Stimulated activated CD4-positive, alpha-beta T cell treated with anti-CD3 and anti-CD28 coated beads, Interleukin-12 subunit alpha, Interleukin-12 subunit beta, amount 100 ng/mL, for 48 hours (primary cell): ENCODE measurements at places on chromosomes 5 and 9.

DNA sequence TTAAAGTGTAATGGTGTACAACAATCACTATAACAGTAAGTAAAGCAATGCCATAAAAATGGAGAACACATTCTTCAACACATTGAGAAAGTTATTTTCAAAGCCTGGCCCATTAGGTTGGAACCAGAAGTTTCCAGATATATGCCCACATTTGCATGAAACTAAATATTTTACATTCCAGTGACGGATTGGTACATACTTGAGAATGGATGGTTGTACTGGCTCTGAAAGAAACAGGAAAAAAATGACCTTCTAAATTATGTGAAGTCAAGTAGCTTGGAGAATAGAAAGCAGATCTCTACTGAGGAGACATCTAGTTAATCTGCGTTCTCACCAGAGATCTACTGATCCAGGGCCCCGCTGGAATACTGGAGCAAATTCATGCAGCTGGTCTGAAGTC is 1037.0 kb downstream of the NR2F1-AS1 start:
- DNase-seq = no peak

DNA sequence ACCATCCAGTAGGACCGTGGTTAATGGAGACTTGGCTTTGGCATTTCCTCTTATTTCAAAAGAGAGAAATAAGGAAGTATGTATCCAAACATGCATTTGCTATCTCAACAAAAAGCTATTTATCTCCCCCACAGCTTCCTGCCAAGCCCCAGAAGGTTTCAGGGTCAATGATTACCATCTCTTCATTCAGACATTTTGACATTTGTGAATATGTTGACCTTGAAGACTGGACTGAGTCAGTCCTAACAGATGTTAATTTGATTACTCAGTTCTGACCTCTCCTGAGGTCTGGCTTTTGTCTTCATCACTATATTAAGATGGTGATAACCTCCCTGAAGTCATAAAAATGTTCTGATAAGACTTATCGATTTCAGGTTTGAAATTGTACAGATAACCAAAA is 479.4 kb downstream of the AGTPBP1 start:
- no peak for DNase-seq

- DNase-seq = no peak
Observed at GRCh38 chr5:173486355-173487225, 129.9 kb downstream of the BOD1 start.

GRCh38 chr5:80238778-80239679 is 16.8 kb downstream of the SERINC5 start:
- DNase-seq = no peak

DNA sequence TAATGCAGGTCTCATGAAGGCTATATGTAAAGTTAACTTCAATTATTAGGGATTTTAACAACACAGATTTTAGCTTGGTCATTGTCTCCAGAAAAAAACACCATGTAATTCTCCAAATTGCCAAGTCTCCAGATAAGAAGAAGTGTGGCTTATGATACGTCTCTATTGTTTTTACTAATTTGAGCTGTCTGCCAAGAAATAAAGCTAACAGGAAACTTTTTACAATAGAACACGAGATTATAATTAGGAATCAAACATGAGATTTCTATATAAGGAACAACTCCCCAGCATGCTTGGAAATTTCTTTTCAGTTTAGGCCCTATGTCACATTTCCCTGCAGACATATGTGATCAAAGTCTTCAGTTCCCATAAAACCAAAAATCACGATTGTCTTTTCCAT is 142.7 kb downstream of the MCTP1 start:
- no peak for DNase-seq

DNA sequence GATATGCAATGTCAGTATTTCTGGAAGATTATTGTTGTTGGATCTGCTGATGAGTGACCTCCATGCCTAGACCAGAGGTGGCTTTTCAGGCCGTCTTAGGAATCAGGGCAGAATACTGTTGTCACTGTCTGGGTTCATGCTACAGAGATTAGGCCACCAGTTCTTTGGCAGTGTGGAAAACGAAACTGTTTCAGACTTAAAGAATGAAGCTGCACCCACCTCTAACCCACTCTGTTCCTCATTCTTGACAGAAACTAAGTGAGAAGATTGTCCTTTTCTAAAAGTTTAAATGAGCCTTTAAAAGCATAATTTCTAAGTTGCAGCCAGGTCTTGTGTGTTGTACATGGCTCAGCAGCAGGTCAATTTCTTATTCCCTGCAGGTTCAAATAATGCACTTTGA is 444.3 kb downstream of the ENC1 start:
- DNase-seq = no peak

- DNase-seq = no peak
Observed at GRCh38 chr9:4866239-4866969, 73.7 kb downstream of the RCL1 start.

- no peak for DNase-seq
Observed at GRCh38 chr9:97514531-97514930, 13.1 kb downstream of the TMOD1 start.
